GM12878 (cell line): ENCODE measurements at places on chromosomes 4 and X.
A peak's percentile ranks its signal among the peaks of the same experiment; 100 is the strongest.

DNA sequence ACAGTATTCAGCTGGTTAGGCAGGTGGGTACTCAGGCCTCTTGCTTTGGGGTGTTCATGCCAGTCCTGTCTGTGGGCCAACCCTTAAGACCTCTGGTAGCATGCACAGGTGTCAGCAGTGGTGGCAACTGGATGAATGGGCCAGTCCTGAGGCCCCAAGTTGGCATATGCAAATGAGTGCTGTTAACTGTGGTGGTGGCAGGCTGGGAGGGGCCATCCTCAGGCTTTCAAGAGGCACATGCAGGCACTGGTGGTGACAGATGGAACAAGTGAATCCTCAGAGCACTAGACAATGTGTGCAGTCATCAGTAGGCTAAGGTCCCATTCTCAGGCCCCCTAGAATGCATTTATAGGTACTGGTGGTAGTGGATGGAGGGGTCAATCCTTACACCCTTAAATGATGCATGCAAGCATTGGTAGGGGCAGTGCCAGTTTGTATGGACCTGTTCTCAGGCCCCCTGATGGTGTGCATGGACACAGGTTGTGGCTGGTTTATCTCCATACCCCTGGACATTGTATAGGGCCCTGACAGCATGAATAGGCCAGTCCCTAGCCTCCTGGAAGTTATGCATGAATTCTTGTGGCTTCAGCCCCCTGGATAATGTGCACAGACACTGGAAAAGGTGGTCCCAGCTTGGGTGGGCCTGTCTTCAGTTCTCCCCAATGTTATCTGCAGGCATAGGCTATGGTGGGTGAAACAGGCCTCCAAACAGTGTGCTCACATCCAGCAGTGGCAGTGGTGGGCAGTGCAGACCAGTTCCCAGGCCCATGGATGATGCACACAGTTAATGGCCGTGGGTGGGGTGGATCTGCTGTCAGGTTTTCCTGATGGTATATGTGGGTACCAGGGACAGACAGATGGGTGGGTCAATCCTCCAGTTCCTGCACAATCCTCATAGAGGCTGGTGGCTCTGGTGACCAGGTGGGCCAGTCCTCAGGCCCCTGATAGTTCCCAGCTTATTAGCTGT lies 24.7 kb downstream of the TECRL start:
- no peak for DNase-seq

GRCh38 chrX:106203315-106203714 lies 35.2 kb downstream of the PWWP3B start:
- DNase-seq, result no peak

DNA sequence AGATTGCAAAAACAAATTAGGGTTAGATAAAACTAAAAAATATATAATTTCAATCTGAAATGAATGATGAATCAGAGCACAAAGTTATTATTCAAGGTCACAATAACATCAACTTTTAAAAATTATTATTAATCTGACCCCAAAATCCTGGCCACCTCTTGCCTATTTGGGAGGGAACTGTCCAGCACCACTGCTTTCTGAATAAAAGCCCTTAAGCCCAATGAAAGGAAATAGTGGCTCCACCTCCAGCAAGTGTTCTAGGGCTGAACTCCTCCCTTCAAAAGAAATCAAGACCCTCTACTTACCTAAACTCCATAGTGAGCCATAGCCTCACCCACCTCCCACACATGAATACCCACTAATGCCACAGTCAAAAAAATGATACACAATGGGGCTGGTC lies 208.2 kb downstream of the PARM1 start:
- DNase-seq, result no peak

DNA sequence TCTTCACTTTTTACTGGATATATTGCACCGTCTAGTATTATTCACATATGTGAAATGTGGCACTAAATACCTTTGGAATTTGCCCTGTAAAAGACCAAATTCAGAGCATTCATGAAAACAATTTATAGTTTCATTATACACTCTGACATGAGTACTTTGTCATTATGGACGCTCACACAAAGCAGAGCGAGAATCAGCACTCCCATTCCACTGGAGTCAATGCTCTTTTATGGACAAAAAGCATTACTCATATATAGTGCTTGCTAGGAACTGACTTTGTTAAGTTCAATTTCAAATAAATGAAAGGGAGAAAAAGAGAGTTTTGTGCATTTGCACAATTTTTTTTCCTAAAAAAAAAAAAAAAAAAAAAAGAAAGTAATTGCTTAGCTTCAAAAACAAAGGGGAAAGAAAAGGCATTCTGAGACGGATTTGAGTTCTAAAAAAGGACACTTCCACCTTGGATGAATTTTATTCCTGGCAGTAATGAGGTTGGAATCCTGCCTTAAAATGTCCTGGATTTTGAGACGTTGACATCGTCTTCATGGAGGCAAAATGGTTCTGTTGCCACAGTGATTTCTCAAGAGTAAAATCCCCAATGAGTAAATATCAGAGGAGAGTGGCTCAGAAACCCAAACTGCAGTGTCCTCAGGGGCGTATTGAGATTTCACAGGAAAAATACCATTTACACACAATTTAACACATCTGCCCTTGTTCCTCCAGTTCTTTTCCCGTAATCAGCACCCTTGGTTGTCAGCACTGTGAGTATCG lies 34.8 kb downstream of the CCDC149 start:
- DNase-seq, result no peak

- DNase-seq, result no peak
Observed at GRCh38 chr4:168519576-168519975, 22.7 kb downstream of the PALLD start.

GRCh38 chr4:169175476-169175875 lies 95.3 kb downstream of the SH3RF1 start:
- no peak for DNase-seq

- no peak for DNase-seq
Observed at GRCh38 chrX:11244636-11245035, 48.6 kb upstream of the AMELX start.

- DNase-seq, result peak; percentile 44
Observed at GRCh38 chrX:9997524-9997923, 30.4 kb downstream of the CLDN34 start.

GRCh38 chr4:16457944-16458343 lies 231.7 kb upstream of the TAPT1 start:
- no peak for DNase-seq

DNA sequence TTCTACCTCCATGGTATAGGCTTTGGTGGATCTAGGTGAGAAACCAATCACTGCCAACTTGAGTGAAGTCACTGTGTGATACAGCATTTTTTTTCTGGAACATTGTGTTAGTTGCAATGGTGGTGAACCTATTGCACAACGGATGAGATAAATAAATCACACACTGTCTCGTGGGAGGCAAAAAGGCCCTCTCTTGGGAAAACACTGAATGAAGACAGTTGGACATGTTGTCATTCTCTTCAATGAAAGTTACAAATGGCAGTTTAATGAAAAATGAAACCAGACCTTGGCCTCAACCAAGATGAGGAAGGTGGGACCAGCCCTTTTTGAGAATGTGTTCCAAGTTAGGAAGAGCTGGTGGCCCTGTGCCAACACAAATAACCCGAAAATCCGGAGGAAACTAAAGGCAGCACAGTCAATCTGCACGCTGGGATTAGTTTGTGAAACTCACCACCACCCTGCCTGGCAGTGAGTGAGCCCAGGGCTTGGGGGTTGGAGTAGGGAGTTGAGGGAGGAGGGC lies 5.4 kb upstream of the ADGRG2 start:
- DNase-seq, result no peak

- DNase-seq, result no peak
Observed at GRCh38 chrX:40016749-40017148, 81.0 kb downstream of the BCOR start.

- DNase-seq, result no peak
Observed at GRCh38 chr4:70901607-70901983, 574 bp upstream of the MOB1B start.

DNA sequence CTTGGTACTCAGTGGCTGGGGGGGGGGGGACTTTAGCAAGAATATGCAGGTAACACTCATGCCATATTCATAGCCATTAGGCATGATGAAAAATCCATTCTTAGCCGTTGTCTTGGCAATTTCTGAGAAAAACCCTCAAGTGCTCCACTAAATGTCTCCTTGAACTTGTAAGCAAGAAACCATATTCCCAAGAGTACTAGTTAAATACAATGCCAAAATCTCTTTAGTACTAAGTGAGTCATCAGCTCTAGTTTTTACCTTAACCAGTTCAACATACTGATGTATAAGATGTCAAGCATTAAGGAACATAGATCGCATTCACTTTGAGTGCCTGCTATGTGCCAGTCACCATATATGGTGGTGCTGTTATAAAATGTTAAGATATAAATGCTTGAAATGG lies 27.5 kb downstream of the UBE2D3 start:
- no peak for DNase-seq

DNA sequence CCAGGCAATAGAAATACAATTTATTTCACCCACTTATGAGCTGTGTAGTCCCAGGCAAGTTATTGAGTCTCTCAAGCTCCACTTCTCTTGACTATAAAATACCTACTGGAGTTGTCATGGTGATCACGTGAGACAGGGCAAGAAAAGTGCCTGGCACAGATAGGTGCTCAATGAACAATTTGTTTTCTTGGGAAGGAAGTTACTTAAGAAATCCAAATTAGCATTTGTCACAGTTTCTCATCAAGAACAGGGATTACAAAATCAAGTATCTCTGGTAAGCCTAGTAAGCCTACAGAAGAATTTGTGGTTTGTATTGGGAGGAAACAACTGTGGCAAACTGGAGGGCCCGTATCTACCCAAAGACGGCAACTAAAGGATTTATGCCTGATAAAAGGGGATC lies 37.5 kb upstream of the RASGEF1B start:
- no peak for DNase-seq

DNA sequence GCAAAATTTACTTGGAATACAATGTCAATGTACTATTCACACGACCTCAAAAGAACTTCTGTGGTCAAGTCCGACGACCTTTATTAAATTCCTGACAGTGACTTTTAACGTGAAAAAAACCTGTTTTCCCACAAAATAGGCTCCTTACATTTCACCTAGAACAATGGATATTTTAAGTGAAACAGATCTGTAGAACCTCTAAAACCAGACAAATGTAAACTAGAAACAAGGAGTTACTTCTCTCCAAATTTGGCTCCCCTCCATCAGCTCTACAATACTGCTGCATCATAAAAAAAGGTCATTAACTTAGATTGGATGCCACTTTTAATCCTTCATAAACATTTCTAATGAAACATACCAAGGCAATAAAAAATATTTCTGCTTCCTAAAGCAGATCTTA lies 1.2 kb downstream of the NEK1 start:
- no peak for DNase-seq

- no peak for DNase-seq
Observed at GRCh38 chr4:111676533-111676932, 468.7 kb upstream of the FAM241A start.

DNA sequence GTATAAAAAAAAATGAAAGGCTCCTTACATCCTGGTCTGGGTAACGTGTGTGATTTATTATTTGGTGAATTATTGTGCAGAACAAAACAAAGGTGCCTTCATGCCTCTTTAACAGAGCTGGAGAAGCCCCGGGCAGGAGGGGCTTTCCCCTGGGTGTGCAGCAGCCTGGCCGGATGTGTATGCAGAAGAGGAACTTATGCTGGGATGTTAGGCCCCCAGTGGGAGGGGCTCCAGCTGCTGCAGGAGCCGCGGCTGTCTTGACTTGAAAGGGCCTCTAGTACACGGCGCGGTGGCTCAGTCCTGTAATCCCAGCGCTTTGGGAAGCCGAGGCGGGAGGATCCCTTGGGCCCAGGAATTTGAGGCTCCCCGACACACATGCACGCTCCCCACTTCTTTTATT lies 16.0 kb downstream of the CCNQ start:
- peak; percentile 23 for DNase-seq

DNA sequence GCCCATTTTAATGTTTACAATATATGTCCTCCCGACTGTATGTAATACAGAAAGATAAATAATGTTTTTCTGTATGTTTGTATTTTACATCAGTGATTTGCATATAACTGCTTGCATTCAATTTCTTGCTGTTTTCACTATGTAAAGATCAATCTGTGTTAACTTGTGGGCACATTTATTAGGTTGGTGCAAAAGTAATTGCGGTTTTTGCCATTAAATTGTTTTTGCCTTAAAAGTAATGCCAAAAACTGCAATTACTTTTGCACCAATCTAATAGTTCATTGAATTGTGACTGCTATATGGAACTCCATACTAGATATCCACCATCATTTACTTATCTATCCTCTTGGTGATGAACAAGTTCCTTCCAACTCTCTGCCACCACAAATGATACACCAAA lies 73.9 kb upstream of the SRD5A3 start:
- DNase-seq, result no peak

DNA sequence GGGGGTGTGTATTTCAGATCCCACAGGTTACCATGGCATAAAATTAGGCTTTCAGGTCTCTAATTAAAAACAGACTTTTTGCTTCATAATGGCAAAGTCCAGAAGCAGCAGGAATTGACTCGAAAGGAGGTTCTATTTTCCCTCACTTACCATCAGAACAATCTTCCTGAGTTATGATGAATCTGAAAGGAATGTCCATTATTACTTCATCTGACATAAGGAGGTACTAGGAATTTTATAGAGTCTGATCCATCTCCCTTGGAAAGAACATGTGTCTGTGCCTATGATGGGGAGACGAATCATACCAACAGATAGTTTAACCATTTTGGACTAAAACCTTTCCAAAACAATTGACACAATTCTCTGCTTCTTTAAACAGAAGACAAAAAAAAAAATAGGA lies 206.3 kb upstream of the FGF13 start:
- no peak for DNase-seq

- DNase-seq, result no peak
Observed at GRCh38 chr4:148926276-148927260, 484.4 kb upstream of the NR3C2 start.

- DNase-seq, result no peak
Observed at GRCh38 chr4:188127214-188127874, 11.9 kb upstream of the TRIML1 start.

- DNase-seq, result no peak
Observed at GRCh38 chrX:340121-340520, 21.5 kb upstream of the GTPBP6 start.

GRCh38 chr4:61666244-61666643 lies 466.1 kb downstream of the ADGRL3 start:
- no peak for DNase-seq

DNA sequence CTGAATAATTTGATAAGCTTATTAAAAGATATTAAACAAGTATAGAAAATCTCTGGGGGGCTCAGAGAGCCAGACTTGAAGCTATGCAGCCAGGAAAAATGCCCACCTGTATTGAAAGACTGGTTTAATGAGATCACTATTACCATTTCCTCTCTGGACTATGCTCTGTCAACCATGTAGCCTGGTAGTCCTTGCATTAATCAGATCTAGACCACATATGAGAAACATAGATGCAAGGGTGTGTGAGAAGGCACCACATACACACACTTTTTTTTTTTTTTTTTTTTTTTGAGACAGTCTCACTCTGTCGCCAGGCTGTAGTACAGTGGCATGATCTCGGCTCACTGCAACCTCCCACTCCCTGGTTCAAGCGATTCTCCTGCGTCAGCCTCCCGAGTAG lies 75.9 kb upstream of the ATP8A1 start:
- DNase-seq, result peak; percentile 7
